ENCODE measurements at places on chromosomes 16 and 17.

GRCh38 chr17:78438271-78438691 is 59.8 kb downstream of the PGS1 start:
- no peak for DNase-seq

- DNase-seq = no peak
These were observed 51.4 kb upstream of the STAC2 start for GRCh38 chr17:39277110-39277509.

DNA sequence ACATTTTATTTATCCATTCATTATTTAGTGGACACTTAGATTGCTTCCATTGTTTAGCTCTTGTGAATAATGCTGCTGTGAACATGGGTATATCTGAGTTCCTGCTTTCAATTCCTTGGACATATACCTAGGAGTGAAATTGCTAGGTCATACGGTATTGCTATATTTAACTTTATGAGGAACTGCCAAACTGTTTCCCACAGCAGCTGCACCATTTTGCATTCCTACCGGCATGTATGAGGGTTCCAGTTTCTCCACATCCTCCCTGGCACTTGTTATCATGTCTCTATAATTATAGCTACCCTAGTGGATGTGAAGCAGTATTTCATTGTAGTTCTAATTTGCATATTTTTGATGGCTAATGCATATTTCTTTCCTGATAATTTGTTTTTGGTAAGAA is 23.7 kb upstream of the DRG2 start:
- DNase-seq = no peak

DNA sequence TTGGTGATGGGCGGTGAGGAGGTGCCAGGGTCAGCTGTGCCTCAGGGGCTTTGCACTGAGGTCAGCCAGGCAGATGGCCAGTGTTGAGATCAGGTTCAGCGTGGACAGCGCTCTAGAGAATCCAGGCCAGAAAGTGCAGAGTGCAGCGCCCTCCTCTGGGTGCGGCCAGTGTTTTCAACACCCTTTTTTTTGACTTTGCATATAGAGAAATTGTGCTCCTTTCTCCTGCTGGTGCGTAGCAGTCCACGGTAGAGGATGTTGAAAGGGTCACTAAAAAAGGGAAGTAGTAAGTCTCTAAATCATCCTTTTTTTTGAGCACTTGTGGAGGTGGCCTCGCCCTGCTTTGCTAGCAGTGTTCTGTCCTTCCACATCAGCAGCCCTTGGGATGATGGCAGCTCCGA is 53.9 kb downstream of the BANP start:
- no peak for DNase-seq

GRCh38 chr16:85994492-85995490 is 95.8 kb downstream of the IRF8 start:
- DNase-seq = no peak

DNA sequence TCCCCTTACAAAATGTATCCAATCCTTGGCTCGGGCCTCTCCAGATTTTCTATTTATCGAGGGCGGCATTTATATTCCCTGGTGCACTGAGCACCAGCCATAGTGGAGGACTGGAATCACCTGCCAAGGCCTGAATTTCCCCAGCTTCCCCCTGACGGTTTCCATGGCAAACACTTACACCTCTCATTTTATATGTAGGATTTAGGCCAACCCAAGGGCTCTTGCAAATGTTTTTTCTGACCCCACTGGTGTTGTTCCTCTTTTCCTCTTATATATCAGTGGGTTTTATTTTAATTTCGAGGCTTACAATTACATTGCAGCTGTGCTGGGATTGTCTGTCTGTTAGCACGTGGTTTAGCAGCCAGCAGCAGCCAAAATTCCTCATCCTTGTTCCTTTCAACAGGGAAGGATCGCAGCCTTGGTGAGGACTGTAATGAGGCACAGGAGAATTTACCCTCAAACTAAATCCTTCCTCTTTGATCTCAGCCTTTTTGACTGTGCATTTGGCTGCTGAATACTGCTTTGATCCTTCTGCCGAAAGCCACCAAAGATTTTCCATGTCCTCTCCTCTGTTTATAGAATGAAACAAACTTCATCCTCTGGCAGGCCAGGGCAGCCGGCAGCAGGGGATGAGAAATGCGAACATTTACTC is 26.5 kb upstream of the CES5A start:
- no peak for DNase-seq

GRCh38 chr17:21377705-21378396 is 1.7 kb downstream of the KCNJ12 start:
- DNase-seq = no peak

DNA sequence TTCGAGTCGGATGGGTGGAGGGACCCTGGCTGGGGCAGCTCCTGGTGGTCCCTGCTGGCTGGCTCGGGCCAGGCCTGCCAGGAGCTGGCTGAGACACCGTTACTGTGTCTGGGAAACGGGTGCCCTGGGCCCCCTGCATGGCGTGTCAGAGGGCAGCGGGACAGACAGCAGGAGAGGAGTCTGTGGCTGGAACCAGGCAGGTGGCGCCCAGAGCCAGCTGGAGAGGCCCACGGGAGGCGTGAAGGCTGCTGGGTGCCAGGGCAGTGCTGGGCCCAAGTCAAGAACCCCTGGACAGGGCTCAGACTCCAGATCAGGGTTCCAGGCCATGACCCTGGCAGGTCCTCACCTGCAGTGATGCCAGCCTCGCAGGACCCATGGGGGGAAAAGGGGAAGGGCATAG is 16.6 kb downstream of the SOX8 start:
- no peak for DNase-seq

GRCh38 chr17:36657763-36658490 is 56.5 kb downstream of the MRM1 start:
- DNase-seq = no peak

DNA sequence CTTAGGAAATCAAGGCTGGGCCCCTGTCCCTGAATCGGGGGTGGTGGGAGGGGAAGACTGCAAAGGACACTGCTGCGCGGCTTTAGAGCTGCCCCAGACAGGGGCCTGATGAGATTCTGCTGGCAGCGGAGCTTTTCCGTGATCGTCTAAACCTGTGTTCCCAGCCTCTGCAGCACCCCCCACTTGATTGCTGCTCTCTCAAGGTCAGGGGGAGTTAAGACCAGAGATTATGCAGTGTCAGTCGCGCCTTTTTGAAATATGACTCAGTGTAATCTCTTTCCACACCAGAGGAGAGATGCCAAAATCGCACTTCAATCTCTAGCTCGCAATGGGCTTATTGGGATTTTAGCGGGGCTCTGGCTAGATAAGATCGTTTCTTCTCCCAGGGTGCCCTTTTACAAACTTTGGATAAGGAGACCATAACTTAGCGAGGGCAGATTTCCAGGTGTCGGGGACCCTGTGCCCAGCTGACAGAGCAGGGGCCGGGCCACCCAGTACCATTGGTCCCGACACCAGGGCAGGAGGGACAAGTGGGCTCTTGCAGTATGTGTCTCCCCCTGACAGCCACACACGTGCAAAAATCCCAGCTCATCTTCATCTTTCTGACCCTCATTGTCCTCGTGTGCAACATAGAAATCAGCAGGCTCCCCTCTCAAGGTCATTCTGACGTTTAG is 87.0 kb downstream of the IRX3 start:
- no peak for DNase-seq

DNA sequence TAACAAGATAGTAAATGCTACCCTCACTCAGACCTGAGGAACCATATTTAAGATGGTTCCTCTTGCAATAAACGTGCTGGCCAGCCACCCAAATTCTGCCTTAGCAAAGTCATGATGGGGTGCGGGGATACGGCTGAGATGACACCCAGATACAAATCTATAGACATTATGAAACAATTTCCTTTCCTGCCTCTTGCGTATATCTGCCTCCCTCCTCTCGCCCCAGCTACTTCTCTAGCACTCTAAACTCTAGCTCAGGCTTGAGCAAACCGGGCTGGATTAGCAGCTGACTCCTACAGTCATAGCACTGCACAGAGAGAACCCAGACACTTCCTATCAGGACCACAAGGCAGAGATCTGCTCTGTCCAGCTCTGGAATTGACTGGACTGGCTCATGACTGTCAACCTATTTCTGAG is 22.3 kb downstream of the CD300LF start:
- peak; percentile 95 for DNase-seq

- peak; percentile 61 for DNase-seq
These were observed 17.9 kb upstream of the NDEL1 start for GRCh38 chr17:8417806-8418205.

- no peak for DNase-seq
These were observed 2.9 kb downstream of the ACSF2 start for GRCh38 chr17:50428831-50429424.

DNA sequence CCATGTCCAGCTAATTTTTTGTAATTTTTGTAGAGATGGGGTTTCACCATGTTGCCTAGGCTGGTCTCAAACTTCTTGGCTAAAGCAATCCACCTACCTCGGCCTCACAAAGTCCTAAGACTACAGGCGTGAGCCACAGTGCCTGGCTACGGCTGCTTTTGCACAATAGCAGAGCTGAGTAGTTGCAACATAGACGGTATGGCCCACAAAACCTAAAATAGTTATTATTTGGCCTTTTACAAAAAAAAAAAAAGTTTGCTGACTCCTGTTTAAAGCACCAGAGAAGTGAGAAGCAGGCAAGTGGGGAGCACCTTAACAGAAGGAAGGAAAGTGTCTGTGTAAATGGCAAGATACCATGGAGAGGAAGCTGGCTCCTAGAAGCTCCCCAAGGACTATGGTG is 5.3 kb upstream of the HSF5 start:
- no peak for DNase-seq

- no peak for DNase-seq
These were observed 1.8 kb downstream of the ST3GAL2 start for GRCh38 chr16:70437017-70437581.

- no peak for DNase-seq
These were observed 10.2 kb downstream of the DPEP1 start for GRCh38 chr16:89623511-89624261.

DNA sequence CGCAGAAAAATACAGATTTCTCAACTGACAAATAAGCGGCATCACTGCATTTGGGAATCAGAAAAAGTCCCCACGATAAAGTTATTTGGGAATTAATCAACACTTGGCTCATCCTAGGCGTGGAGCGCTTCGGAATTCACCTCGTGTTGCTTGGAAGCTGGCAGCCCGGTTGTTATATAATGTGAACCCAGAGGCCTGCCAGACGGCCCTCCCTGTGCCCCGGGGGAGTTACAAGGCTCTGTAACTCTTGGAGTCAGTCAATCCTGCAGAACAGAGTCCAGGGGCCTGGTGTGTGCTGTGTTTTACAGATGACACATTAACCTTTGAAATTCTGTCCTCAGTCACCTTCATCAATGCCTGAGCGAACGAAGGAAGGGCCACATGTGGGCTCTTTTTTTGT is 111.1 kb downstream of the PITPNC1 start:
- DNase-seq = no peak

DNA sequence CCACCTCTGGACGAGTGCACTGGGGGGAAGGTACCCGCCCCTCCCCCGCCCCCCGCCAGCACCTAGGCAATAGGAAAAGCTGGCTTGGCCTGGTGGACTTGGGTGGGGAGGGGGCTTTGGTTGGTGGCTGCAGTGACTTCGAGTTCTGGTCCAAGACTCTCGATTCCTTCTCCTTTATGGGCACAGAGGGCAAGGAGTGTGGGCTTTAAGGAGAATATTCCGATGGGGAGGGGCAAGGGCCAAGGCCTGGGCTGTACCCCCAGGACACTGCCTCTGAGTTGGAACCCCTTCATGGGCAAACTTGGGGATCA is 409 bp downstream of the ACSF2 start:
- DNase-seq = no peak

- DNase-seq = no peak
These were observed 2.3 kb upstream of the PHF12 start for GRCh38 chr17:28953444-28954118.

GRCh38 chr16:65059406-65059980 is 62.4 kb downstream of the CDH11 start:
- no peak for DNase-seq

GRCh38 chr16:2824626-2825025 is 5.5 kb upstream of the ZG16B start:
- no peak for DNase-seq

- DNase-seq = no peak
These were observed 9.4 kb downstream of the KRT33A start for GRCh38 chr17:41340934-41341861.

DNA sequence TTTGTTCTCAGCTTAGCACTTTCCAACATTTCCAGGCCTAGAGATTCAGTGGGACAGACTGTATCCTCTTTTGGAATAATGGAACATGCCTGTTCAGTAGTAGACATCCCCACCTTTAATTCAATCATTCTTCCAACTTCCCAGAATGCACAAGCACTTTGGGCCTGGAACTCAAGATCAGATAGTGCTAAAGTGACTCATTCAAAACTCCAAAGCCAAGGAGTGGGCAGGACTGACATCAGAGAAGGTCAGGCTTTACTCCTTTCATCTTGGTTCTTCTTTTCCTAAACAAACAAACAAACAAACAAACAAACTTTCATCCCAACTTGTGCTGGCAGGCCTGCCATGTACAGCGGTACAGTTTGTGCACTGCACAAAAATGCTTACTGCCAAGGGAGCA is 172.0 kb downstream of the AXIN2 start:
- no peak for DNase-seq

DNA sequence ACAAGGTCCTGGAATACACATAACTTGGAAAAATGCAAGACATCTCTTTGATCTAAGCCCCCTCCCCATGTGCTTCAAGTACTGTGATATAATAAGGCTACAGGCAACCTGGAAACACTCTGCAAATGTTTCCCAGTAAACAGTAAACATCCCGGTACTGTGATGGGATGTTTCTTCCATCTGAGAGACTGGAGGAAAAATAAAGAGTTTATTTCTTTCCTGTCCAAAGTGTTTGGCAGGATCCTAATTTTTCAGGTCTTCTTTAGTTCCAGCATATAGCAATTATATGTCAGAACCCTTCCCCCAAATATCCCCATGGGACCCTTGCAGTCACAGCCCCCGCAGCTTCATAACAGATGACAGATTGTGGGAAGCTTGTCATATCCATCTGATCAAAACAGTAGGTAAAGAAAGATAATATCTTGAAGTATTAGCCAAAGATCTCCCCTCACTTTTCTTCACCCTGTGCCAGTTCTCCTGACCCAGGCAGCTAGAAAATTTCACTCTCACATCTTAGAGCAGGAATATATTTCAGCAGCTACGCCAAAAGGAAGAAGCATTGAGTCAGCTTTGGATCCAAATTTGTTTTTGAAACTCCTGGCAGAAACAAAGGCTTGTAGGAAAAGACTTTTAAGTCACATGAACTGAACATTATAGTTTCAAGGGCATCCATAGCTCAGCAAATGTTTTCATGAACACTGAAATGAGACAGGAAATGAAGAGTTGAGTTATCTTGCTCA is 141.3 kb downstream of the HS3ST3A1 start:
- no peak for DNase-seq

DNA sequence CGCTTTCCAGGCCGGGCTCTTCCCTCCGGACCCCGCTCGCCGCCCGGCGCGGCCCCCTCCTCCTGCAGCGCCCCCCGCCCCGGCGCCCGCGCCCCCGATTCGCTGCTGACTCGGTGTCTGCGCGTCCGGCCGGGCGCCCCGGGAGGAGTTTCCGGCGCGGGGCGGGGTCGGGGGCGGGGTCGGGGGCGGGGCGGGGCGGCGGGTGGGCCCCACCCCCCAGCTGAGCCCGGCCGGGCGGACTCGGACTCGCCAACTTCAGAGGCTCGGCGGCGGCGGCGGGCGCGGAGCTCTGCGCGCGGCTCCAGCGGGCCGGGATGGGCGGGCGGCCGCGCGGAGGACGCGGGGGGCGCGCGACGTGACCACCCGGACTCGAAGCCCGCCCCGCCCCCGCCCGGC is at the start of gene METRNL:
Gene METRNL, plus strand, starts transcription at position 258 of the 396 bp plus-strand sequence. CDS start 207 bp downstream, outside the sequence.
- no peak for DNase-seq
